Caco-2 (cell line): ENCODE measurements at places on chromosomes 7 and 10. TPM values are rescaled to one million over a fixed set of nuclear protein-coding genes. Genes with fewer than 3 reads are reported as not detected.

The C7orf25 gene
- 2.7 and 3.2 TPM in 2 replicates for total RNA-seq

The POLR2J gene
- total RNA-seq: 68.1 and 70.0 TPM in 2 replicates

The CCDC172 gene
- not detected in 2 replicates for total RNA-seq

The HTRA1 gene
- 0.70 and 1.1 TPM in 2 replicates for total RNA-seq

The AKR1C1 gene
- 27.1 and 28.4 TPM in 2 replicates for total RNA-seq

The C10orf143 gene
- 0.54 TPM in 1 of 2 replicates, not detected in the other for total RNA-seq

The SNCG gene
- total RNA-seq: 0.45 TPM in 1 of 2 replicates, not detected in the other

DNA sequence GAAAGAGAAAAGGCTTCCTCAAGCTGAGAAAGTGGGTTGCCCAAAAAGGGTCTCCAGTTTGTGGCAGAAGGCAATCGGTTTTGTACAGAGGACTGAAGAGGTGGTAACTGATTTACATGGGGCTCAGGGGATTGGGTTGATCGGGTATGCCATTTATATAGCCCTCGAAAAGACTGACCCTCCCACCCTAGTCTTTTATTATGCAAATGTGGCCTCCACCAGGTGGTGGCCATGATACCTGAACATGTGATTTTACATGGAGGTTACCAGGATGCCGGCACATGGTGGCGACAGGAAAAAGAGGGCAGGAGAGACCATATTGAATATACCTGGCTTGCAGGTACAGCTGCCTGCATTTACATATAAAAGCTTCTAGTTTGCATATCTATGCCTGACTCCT is 36.7 kb downstream of the ATE1 start:
- H3K4me3 ChIP-seq: no peak overlapping the region
- peaks cover 8% of the 10 kb centered on the region for H3K4me1 ChIP-seq
- H3K27me3 ChIP-seq: no peaks in the 10 kb centered on the region
- H3K27ac ChIP-seq: no peak overlapping the region

DNA sequence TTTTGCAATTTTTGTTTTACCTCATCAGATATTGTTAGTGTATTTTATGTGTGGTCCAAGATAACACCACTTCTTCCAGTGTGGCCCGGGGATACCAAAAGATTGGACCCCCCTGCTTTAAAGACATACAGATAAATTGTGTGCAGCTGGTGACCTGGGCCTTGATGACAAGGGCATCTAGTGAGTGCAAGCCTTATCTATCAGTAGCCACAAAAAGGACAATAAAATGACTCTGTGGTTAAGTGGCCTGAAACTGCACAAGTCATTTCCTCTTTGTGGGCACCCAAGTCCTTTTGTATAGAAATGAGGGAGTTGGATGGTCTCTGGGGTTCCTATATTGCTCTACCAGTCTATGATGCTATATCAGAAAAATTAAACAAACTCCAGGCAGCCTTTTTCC is 98.1 kb downstream of the PARD3 start:
- no peak for DNase-seq
- H3K36me3 ChIP-seq: no peaks in the 10 kb centered on the region
- peak overlapping the region; percentile 14 for H3K27ac ChIP-seq
- H3K27me3 ChIP-seq: no peaks in the 10 kb centered on the region
- peaks cover 32% of the 10 kb centered on the region for H3K4me1 ChIP-seq
- H3K4me3 ChIP-seq: no peak overlapping the region

DNA sequence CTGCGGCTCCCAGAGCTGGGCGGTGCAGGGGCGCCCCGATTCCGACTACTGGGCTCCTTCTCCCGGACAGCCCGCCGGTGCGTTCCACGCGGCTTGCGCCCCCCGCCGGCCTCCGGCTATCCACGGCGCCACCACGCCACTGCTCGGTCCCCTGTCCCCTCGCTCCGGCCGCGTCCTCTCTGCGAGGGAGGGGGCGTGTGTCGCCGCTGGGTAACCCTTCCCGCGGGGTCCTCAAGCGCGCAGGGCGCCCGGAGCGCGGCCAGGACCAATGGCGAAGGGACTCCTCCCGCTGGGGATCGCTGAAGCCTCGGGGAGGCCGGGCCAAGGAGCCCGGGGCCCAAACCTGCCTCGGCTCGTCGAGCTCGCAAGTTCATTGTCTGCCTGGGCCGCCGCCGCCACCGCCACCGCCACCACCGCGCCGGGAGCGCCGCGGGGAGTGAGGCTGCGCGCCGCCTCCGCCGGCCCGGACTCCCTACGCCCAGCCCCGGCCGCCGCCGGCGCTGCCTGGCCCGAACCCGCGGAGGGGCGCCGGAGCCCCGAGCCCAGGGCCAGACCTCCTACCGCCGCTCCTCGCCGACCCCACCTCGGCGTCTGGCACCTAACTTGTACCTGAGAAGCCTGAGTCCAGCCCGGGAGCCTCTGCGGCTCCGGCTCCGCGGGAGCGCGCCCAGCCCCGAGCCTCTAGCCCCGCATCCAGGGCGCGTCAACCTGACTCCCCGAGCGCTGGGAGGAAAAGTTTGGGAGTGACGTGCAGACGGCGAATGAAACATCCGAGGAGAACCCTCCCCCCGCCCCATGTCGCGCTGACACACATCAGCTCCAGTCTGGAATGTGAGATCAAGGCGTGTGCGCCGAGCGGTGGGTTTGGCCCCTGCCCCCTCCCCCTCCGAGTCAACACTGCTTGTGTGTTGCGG is at the start of gene CHST15:
TSS of gene CHST15 (minus strand) at position 739 of the 914 bp plus-strand sequence. CDS start 47,386 bp downstream, outside the sequence.
- no peaks in the 10 kb centered on the region for H3K27me3 ChIP-seq
- H3K27ac ChIP-seq: peak within 1 kb of the TSS; percentile 59
- DNase-seq: peak; percentile 75
- H3K4me1 ChIP-seq: peaks cover 3% of the 10 kb centered on the region; the same call in 1 of the 2 replicates
- H3K4me3 ChIP-seq: peak within 1 kb of the TSS; percentile 45

- H3K36me3 ChIP-seq: no peaks in the 10 kb centered on the region
- H3K27me3 ChIP-seq: no peaks in the 10 kb centered on the region
- DNase-seq: no peak
- H3K4me1 ChIP-seq: no peaks in the 10 kb centered on the region
Measured at GRCh38 chr10:125626671-125627070, 56.3 kb downstream of the TEX36 start.
